Fibroblast of skin of abdomen (primary cell): ENCODE measurements at places on chromosomes 5 and 9.
A peak's percentile ranks its signal among the peaks of the same experiment; 100 is the strongest.

GRCh38 chr9:83598487-83598886 lies 24.5 kb upstream of the IDNK start:
- DNase-seq, result peak; percentile 26

DNA sequence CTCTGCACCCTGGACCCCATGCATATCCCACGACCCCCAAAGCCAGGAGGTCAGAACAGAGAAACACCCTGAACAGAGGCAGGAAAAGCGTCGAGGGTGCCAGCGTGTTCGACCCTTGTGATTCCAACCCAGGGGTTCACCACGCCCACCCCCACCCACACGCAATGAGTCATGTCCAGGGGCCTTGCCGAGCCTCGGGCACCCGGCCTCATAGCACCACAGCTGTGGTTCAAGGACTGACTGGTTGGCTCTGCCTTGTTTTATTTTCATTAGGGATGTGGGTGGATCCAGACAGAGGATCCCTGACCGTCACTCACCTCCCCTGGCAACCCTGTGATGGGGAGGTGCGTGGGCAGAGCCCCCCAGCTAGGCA lies 9.5 kb upstream of the QSOX2 start:
- no peak for DNase-seq

- DNase-seq, result no peak
Observed at GRCh38 chr9:27489087-27489876, 34.8 kb upstream of the IFNK start.

GRCh38 chr9:4425319-4426045 lies 64.8 kb upstream of the SLC1A1 start:
- no peak for DNase-seq

GRCh38 chr9:26770821-26771220 lies 121.8 kb downstream of the CAAP1 start:
- DNase-seq, result no peak

- no peak for DNase-seq
Observed at GRCh38 chr9:1775230-1775629, 239.9 kb upstream of the SMARCA2 start.

GRCh38 chr9:137224830-137225694 lies at the start of gene CYSRT1:
CYSRT1 (plus strand) TSS chr9:137225174; CDS start chr9:137225622, 448 bp downstream.
- DNase-seq, result no peak

- DNase-seq, result peak; percentile 94
Observed at GRCh38 chr5:58259685-58260152, 200.2 kb downstream of the PLK2 start.

GRCh38 chr9:99594056-99594780 lies 227.5 kb upstream of the NR4A3 start:
- DNase-seq, result no peak

DNA sequence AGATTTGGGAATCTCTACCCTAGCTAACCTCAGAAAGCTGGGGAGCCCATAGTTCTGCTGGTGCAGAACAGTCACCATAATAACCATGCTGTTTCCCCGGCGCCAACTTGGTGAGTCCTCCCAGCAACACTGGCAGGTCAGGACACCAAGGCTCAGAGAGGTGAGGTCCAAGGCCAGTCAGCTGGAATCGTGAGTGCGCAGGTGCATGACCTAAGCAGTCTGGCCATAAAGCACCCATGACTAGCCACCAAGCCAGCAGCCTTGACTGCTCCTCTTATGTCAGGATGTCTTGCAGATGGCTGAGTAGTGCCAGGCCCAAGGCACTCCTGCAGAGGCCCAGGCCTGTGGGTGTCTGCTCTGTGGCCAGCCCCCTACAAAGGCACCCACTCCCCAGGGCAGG lies 2.6 kb downstream of the RNF44 start:
- no peak for DNase-seq

DNA sequence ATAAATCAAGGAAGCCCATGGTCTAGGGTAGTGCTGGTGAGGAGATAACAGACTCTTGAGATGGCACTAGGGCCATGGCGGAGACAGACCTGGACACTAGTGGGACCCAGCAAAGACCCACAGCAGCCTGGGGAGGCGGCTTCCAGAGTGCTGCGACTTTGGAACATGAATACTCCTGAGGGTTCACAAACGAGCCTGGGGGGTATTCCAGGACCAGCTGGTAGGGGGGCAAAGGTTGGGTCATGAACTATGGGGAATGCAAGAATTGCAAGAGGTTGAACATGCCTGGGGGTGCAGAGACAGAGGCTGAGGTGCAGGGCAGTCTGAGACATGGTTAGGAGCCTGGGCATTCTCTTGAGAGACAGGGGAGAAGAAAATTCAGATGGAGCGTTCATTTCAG lies 43.8 kb upstream of the SPTLC1 start:
- no peak for DNase-seq
